ENCODE measurements at places on chromosomes 5 and 9.

DNA sequence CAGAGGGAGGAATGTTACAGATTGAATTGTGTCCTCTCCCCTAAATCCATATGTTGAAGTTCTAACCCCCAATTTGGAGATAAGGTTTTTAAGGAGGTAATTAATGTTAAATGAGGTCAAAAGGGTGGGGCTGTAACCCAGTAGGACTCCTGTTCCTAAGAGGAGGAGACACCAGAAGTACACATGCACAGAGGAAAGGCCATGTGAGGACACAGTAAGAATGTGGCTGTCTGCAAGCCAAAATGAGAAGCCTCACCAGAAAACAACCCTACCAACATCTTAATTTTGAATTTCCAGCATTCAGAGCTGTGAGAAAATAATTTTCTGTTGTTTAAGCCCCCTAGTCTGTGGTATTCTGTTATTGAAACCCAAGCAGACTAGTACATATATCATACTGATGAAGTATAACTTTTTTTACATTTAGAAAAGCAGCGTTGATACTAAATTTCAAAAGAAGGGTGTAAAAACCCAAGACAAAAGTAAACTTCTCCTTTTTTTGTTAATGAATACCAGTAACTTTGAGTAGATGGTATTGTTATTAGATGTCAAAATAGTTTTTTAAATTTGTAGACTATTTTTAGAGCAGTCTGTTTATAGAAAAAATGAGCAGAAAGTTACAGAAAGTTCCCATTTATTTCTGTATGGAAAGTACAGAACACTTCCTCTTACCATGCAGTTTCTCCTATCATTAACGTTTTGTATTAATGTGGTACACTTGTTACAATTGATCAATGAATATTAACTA, 25.1 kb downstream of the RNF180 start:
- DNase-seq, result no peak

- DNase-seq, result no peak
These were observed 36.4 kb upstream of the NFIB start for GRCh38 chr9:14350349-14350728.

GRCh38 chr5:144950996-144951395, 780.3 kb downstream of the KCTD16 start:
- no peak for DNase-seq

- DNase-seq, result no peak
These were observed 32.3 kb upstream of the UBTD2 start for GRCh38 chr5:172315587-172316493.

DNA sequence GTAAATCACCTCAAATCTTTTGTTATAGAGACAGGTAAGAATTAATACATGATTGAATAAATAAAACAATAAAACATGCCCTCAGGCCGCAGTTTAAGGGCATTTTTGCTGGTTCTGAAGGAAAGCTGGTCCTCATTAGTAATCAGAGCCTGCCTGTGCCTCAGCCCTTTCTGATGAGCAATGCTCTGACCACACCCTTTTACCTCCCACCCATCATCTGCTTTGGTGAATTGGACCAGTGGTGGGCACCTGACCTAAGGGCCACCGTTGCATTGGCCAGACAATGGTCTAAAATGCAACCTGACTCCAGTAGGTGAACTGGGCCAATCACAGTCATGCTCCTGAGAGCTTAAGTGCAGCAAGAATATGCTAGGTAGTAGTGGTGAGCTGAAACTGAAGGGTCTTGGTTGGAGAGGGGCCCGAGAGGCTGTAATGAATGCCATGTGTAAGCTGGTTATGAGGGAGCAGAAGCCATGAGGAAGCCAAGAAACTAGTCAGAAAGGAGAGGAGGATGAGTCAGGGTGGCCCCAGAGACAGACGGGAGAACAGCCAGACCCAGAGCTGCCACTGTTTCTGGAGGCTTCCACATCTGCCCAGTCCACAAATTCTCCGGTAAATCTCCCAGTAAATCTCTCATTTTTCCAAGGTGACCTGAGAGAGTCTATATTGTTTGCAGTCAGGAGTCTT, 45.5 kb upstream of the ZSWIM6 start:
- peak; percentile 46 for DNase-seq

- peak; percentile 73 for DNase-seq
These were observed 92.0 kb downstream of the PLCXD3 start for GRCh38 chr5:41418220-41419031.

GRCh38 chr5:36237751-36238150, 4.0 kb downstream of the NADK2 start:
- DNase-seq, result peak; percentile 26

GRCh38 chr9:101333490-101333889, 51.3 kb downstream of the BAAT start:
- DNase-seq, result no peak

DNA sequence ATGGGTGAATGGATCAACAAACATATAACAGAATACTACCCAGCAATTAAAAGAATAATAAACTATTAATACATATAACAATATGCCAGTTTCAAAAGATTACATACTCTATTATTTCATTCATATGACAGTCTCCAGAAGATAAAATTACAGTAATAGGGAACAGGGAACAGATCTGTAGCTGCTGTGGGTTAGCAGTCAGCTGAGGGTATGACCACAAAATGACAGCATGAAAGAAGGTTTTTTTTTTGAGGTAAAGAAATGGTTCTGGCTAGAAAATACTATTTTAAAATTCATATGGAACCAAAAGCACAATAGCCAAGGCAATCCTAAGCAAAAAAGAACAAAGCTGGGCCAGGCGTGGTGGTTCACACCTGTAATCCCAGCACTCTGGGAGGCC, 73.0 kb upstream of the NR5A1 start:
- no peak for DNase-seq

DNA sequence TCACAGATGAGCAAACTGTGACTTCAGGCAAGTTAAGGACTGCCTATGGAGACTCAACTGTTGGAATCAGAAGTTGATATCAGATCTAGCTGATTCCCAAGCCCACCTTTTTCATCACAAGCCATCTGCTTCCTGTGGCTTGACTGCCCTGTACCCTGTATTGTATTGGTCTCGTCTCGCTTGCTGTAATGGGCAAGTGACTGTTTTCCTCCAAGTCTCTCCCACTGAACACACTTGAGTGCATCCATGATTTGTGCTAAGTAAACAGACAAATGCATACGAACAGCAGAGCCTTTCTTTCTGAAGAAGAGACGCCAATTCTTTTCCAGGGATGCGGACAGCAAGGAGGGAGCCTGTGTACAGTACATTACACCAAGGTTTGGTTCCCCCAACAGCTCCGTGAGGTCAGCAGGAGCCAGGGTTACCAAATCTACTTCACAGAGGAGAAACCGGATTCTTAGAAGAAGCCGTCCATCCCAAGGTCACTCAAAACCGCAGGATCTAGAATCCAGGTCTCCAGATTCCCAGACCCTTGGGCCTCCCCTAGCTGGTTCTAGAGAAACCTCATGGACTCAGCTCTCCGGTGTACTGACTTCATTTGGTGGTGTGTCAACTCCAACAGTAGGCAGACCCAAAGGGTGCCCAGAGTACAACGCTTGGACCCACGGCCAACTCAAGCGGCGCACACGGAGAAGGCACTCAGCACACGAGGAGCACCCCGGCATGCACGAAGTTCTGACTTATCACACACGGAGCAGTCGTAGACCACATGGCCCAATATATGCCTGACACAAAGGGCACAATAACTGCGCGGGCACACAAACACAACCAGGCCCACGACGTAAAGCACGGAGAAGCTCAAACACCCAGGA, 1.1 kb downstream of the BAG1 start:
- DNase-seq, result peak; percentile 40

- DNase-seq, result peak; percentile 72
These were observed 2.2 kb downstream of the DUSP1 start for GRCh38 chr5:172768573-172769341.

DNA sequence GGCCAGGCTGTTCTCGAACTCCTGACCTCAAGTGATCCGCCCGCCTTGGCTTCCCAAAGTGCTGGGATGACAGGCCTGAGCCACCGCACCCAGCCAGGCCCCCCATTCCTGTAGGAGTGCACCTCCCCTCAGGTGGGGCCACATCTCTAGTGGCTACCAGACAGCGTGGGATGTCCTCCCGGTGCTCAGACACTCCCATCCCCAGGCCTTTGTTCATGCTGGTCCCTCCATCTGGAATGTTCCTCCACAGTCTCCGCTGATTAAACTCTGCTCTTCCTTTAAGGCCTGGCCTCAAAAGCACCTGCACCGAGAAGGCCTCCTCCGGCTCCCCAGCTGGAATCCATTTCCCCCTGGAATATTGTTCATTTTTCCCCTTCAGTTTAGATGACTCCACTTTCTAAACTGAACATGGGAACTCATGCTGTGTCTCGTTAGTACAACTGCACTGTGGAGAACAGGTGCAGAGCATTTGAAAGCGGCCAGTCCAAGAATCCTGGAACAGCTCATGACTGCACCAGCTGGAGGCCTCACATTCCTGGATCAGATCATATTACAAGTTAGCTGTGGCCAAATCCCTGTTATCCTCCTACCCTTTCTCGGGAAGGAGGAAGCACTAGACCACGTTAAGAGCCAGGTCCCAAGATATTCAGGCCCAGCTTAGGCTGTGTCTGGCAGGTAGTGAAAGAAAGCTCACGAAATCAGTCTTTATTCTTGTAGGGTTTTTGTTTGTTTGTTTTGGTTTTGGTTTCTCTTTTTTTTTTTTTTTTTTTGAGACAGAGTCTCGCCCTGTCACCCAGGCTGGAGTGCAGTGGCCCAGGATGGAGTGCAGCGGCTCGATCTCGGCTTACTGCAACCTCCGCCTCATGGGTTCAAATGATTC, 10.8 kb upstream of the PRRC2B start:
- peak; percentile 84 for DNase-seq

- DNase-seq, result no peak
These were observed 5.8 kb downstream of the ADAMTS6 start for GRCh38 chr5:65475895-65476294.

DNA sequence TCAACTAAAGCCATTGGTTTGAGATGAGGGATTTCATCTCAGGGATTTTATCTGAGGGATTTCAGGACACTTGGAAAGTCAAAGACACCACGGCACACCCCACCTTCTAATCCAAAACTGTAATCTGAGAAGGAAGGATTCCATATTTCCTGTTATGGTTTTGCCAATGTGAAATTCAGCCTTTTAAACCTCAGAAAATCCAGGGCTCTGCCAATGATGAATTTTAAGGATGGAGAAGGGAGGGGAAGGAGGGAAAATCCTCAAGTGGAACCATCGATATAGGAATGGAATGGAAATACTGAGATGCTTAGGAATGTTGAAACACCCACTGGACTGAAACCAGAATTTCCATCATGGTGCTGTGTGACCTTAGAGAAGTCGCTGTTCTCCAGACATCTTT, 5.3 kb downstream of the C1QTNF3 start:
- DNase-seq, result no peak

GRCh38 chr5:126481243-126481642, 58.0 kb downstream of the GRAMD2B start:
- DNase-seq, result no peak

DNA sequence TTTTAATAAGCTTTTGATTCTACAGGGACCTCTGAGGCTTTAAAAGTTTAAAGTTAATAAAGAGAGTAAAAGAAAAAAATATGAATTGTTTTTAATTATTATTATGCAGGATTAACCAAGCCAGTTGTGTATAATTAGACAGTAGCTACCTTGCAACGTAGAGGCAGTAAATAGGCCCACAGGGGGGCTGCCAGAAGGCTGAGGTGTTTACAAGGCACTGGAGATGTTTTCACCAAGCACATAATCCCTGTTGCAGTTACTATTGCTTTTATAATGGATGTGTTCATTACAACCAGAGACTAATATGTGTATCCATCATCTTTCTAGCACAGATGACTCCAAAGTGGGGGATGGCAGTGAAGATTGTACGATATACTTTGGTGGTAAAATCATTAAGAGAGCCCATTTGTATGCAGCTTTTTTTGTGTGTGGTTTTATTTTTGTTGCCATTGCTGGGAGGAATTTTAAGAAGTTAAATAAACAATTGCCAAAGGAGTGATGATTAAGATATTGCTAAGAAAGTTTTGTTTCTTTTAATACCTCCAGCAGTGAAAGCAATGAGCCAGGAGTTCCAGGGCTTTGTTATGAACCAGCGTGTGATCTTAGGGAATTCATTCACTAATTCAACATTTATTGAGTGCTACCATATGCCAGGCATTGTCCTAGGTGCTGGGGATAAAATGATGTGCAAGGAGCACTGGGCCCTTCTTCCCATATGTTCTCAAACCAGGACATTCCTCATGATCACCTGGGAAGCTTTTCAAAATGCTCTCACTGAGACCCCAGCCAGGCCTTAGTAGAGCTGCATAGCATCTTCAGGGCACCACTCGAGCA, 138.7 kb upstream of the EFNA5 start:
- DNase-seq, result peak; percentile 84

GRCh38 chr5:175683231-175683630, 25.4 kb downstream of the HRH2 start:
- DNase-seq, result no peak

DNA sequence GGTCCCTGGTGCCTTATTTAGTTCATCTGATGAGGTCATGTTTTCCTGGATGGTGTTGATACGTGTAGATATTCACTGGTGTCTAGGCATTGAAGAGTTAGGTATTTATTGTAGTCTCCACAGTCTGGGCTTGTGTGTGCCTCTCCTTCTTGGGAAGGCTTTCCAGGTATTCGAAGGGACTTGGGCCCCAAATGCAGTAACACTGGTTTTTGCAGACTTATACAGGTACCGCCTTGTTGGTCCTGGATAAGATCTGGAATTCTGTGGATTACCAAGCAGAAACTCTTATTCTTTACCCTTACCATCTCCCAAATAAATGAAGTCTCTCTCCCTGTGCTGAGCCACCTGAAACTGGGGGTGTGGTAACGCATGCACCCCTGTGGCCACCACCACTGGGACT, 34.1 kb downstream of the MEGF9 start:
- no peak for DNase-seq

DNA sequence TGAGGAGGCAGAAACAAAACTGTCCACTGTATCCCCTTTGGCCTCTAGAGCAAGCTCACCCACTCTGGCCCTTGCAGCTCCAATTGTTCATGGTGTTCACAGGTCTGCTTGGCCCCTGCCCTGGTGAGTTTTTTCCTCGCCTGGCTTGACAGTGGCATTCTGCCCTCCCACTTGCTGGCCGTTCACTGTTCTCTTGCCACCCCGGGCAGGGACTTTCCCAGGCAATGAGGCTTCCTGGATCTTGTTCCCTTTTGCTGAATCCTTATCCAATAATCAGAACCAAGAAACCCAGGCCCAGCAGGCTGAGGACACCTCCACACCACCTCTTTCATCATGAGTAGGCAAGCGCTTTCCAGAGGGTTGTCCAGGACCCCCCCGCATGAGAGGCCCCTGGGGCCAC, 31.2 kb downstream of the ZNF618 start:
- DNase-seq, result peak; percentile 47

DNA sequence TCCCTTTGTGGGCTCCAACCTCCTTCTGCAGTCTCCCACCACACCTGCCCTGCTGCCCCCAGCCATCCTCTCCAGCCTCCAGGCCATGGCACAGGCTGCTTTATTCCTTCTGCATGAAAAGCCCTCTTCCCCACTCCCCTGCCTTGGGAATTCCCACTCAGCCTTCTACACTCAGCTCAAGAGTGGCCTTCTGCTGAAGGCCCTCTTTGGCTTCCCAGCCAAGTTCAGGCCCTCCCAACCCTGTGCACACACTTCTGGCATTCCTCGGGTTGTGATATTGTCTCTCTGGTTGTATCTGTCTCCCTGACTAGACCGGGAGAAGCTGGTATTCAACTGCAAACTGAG, 5.7 kb downstream of the SHB start:
- no peak for DNase-seq

GRCh38 chr5:180801596-180802324, 846 bp downstream of the MGAT1 start:
- DNase-seq, result no peak

GRCh38 chr5:35320029-35320428, 89.7 kb upstream of the PRLR start:
- no peak for DNase-seq

- DNase-seq, result no peak
These were observed 10.5 kb downstream of the HSPA4 start for GRCh38 chr5:133062276-133062675.

GRCh38 chr9:107976767-107977166, 487.2 kb upstream of the KLF4 start:
- no peak for DNase-seq

Measured in M059J (cell line).